HFFc6 (cell line): ENCODE measurements at places on chromosomes 3 and 15. TPM values are rescaled to one million over a fixed set of nuclear protein-coding genes. Genes with fewer than 3 reads are reported as not detected.
A peak's percentile ranks its signal among the peaks of the same experiment; 100 is the strongest.

PLS1 gene
- 0.45 to 1.2 TPM (median 1.0 TPM) in 3 replicates for total RNA-seq

ADGRG7 gene
- not detected in 2 replicates for total RNA-seq

HESX1 gene
- total RNA-seq, result not detected in 3 replicates

CD200 gene
- not detected in 3 replicates for total RNA-seq

NRROS gene
- 0.09 to 0.13 TPM in 2 of 3 replicates, not detected in the other for total RNA-seq

CCR3 gene
- total RNA-seq, result not detected in 2 replicates

KIF7 gene
- total RNA-seq, result 25.5 and 25.7 TPM in 2 replicates

DNA sequence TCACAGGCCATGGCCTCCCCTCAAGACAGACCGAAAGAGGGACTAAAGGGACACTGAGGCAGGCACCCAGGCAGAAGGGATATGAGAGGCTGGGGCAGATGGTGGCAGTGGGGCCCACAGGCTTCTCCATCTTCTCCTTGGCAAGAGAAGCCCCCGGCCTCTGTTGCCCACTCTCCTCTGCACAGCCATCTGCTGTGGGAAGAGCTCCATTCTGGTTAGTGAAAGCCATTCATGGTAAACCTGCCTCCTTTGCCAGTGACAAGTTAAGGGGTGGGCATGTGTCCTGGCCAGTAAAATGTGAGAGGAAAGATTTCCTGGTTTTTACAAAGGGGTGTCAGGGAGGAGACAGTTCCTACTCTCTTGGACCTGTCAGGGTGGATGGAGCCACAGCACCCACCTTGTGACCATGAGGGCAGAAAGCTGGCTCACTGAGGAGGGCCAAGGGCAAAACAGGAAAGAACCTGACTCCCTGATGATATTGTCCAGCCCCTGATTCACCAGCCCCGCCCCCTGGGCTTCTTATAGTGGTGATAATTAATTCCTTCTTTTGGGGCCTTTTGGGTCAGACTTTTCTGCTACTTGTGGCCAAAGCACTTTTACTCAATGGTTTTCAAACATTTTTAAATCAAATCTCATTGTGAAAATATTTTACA, 130.4 kb upstream of the SMAD3 start:
- no peak for DNase-seq

- DNase-seq, result no peak
These were observed 1.6 kb upstream of the ABHD6 start for GRCh38 chr3:58235970-58236369.

DNA sequence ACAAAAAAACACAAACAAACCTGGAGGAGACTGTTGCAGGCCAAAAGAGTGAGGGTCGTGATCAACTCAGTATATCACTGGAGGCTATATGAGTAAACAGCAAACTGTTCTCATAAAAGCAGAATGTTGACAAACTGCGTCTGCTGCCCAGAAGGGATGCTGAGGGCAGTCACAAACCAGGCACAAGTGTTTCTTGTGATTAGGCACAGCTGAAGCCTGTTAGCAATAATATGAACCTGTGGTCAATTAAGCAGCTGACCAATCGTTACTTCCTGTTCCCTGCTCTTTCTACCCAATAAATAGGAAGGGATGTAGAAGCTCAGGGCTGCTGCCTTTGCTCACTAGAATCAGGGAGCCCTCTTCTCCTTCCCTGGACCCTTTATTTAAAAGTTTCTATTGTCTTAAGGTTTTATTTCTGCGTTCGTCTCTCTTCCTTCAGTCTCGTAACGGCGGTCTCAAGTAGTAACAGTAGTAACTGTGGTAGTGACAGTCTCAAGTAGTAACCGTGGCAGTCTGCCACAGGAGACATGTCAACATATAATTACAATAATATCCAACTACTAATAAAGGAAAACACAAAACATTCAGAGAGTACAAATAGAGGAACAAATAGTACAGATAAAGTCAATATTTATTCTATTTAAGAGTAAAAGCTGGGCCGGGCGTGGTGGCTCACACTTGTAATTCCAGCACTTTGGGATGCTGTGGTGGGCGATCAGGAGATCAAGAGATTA, 698.4 kb upstream of the CCDC54 start:
- DNase-seq, result no peak

DNA sequence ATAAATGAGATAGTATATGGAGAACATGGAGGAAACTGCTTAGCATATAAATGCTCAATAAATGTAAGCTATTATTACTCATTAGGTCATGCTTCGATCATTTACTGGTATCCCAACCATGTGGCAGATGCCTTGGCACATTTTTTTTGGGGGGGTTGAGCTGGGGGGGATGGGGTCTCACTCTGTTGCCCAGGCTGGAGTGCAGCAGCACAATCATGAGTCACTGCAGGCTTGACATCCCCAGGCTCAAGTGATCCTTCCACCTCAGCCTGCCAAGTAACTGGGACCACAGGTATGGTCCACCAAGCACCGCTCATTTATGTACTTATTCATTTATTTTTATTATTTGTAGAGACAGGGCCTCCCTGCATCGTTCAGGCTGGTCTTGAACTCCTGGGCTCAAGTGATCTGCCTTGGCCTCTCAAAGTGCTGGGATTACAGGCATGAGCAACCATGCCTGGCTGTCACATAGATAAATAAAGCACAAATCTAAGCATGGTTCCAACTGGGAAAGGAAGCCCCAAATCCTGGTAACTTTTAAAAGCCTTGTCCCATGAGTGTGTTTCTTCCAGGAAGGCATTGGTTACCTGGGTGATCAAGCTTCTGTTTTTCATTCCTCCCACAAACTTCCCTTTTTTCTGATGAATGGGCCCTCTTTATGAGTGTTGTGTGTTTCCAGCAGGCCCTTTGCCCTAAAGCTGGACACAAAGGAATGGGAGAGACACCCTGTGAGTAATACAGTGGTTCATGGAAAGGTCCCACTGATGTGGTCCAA, 147.4 kb upstream of the UMPS start:
- no peak for DNase-seq

GRCh38 chr3:8980756-8981257, 17.5 kb upstream of the RAD18 start:
- no peak for DNase-seq

DNA sequence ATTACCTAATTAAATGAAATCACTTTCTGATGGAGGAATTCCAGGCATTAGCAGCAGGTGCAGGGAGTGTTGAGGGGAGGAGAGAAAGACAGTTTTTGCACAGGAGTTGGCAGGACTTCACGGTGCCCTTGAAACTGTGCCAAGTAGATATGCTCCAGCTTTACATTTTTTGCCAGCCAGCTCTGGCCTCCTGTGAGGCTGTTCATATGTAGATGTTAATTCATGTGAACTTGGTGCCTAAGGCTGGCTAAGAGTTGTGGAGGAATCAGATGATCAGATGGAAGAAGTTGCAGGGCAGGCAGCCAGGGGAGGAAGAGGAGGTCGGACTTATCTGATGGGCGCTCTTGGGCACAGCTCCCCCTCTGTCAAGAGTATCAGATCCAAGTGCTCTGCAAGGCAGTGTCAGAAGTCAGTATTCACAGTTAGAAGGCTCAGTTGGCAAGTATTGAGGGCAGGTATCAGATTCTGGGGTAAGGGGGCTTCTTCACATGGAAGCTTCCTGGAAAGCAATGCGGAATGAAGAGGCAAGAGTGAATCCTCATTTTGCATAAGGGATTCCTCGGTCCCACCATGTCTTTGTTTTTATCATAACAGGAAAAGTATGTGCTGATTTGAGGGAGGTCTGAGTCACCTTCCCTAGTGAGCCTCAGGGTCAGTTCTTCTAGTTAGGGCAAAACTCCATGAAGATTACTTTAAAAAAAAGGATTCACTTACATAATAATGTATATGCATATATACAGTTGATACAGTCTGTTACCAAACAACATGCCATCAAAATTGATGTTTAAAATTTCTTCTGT, 172.6 kb upstream of the UMPS start:
- peak; percentile 47 for DNase-seq

- DNase-seq, result peak; percentile 64
These were observed 35.2 kb downstream of the NCEH1 start for GRCh38 chr3:172675441-172676193.

GRCh38 chr3:24829011-24829581, 334.4 kb upstream of the THRB start:
- DNase-seq, result no peak

GRCh38 chr15:41558400-41559238, at the start of gene TYRO3:
Gene TYRO3 (plus strand): TSS chr15:41559212. CDS start chr15:41559258, 46 bp downstream.
- peak; percentile 32 for DNase-seq

- DNase-seq, result no peak
These were observed 57.8 kb downstream of the MEGF11 start for GRCh38 chr15:66195621-66196230.

GRCh38 chr3:55307622-55308021, 179.5 kb downstream of the WNT5A start:
- DNase-seq, result no peak

DNA sequence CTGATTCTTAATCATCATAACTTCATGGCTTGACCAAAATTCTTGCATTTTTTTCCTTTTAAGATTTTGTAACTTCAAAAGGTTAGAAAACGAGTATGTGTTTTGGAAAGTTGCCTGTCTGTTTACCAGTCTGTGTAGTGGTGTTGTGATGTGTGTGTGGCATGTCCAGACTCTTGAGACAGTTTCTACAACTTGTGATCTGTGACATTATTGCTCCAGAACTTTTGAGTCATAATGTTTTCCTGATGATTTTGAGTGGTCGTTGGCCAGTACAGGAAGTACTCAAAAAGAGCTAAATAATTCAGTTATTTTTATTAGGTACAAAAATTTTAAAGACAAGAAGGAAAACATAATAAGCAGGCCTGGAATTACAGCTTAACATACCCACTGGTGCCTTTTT, 229.0 kb upstream of the C2CD4B start:
- no peak for DNase-seq

GRCh38 chr3:190644035-190644434, 130.2 kb downstream of the IL1RAP start:
- DNase-seq, result no peak

DNA sequence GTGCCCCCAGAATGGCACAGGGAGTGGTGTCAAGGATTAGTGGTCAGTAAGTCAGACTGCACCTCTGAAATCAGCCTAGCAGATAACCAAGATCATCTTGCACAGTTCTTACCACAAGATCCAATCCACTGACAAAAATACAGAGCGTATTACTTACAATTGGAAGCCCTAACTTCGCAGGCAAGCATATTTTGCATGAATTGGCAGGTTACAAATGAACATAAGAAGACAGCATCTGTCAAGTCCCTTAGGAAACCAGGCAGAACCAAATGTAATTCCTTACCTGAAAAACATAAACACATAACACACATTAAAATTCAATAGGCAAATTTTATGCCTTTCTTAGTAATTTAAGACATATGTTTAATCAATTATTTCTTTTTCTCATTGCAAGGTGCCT, 293.4 kb downstream of the MAGI1 start:
- no peak for DNase-seq

DNA sequence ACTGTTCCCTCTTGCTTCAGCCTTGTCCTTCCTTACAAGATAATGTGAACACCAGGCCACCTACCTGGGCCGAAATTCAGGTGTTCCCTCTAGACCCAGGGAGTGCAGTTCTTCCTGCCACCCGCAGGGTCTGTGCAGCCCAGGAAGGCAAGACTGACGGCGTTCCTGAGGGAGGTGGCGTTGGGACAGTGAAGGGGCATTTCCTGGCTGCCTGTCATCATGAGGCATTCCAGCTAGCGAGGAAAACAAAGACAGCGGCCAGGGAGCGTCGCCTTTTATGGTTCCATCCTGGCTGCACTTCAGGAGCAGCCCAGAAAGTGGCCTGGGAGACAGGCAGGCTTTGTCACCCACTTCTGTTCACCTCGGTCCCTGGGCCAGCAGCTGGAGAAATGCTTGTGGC, 84.8 kb upstream of the WNT5A start:
- DNase-seq, result no peak

DNA sequence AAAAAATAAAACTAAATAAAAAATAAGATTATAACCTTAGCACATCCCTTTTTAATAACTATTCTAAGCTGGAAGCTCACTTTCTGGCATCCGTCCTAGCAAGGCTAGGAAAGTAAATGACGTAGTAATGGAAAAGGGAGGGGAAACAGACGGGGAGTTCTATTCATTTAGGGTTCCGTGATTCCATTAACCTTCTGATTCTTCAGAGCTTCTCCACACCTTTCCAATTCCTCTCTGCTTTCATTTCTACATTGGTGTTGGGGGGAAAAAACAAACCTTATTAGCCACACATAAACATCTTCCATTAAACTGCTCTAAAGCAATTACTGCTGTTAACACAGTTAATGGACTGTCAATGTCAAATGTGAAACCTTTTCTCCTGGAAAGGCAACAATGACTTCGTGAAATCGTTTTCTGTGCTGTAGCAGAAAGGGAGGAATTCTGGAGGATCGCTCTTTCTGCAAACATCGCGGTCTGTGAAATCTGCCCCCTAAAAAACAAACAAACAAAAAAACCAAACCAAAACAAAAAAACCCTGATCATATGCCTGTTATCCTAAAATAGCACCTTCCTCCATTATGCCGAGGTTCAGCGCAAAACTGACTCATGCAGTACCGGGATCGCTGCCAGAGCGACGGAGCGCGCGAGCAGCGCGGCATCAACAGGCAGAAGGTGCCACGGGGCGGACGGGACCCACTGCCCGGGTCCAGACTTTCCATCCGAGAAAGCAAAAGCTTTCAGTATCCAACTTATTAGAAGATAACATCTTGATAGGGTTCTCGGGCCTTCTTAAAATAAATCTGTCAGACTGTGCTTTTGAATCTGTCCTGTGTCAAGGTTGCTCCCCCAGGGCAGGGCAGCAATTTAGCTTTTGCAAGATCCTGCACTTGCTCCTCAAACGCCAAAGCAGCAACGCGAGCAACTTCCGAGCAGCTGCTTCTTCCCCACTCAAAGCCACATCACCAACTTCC, 156.2 kb downstream of the FGF12 start:
- peak; percentile 21 for DNase-seq

DNA sequence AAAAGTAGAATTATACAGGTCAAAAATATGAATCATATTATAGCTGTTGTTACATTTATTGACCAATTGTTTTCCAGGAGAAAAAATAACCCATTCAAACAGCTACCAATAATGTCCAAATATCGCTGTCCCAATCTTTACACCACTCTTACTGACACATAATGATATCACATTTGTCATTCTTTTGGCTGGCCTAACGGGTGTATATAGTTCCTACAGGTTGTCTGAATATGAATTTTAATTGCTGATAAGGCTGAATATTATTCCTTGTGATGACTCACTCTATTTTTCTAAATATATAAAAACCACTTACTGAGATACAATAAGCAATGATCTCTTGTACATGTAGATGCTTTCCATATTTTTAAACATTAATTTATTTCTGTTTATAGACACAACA, 76.4 kb downstream of the FSIP1 start:
- no peak for DNase-seq
